ENCODE measurements at places on chromosomes 7 and 10. TPM values are rescaled to one million over a fixed set of nuclear protein-coding genes. Genes with fewer than 3 reads are reported as not detected.

Gene XRCC2
- total RNA-seq, result not detected

DNA sequence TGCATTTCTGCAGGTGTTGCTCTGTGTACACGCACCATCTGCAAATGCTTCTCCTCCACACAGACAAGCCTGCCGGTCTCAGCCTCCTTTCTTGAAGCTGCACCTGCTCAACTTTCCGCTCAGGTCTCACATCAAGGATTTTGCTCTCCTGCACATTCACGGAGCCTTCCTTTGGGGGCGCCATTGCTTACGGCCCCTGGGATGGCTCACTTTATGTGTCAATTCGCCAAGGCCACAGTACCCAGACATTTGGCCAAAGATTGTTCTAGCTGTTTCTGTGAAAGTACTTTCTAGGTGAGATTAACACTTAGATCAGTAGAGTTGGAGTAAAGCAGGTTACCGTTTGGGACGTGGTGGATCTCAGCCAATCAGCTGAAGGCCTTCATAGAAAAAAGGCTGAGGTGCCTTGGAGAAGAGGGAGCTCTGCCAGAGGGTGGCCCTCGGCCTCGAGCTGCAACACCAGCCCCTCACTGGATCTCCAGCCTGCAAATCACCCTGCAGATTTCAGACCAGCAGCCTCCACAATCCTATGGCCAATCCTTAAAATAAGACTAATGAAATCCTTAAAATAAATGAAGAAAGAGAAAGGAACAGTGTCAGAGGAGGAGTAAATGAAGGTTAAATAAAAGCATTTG is 39.9 kb upstream of the PPP2R2D start:
- H3K4me1 ChIP-seq, result no peaks in the 10 kb centered on the region
- H3K36me3 ChIP-seq, result no peaks in the 10 kb centered on the region
- no peak overlapping the region for H3K4me3 ChIP-seq
- H3K27me3 ChIP-seq, result no peaks in the 10 kb centered on the region
- DNase-seq, result no peak

- H3K27me3 ChIP-seq, result no peaks in the 10 kb centered on the region
- no peaks in the 10 kb centered on the region for H3K4me1 ChIP-seq
- DNase-seq, result no peak
- H3K4me3 ChIP-seq, result no peak overlapping the region
Observed at GRCh38 chr10:107342711-107343110, 178.2 kb upstream of the SORCS1 start.

DNA sequence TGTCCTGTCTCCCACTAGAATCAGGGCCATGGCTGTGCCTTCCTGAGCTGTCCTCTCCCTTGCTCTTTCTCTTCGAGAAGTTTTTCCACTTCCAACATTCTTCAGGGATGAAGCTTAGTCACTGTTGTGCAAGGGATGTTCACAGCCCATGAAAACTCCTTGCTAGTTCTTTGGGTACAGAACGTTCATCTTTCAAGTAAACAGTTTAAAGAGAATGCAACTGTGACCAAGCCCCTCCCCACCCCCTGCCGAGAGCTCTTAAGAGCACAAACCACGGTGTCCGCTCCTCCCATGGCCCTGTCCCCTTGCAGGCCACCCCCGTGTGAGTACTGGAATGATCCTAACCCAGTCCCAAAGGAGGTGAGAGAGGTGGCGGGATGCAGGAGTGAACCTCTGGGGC is 161.1 kb upstream of the RHEB start:
- H3K27ac ChIP-seq, result peak overlapping the region; percentile 64
- H3K4me1 ChIP-seq, result no peaks in the 10 kb centered on the region
- peak; percentile 47 for DNase-seq
- no peak overlapping the region for H3K4me3 ChIP-seq
- no peaks in the 10 kb centered on the region for H3K36me3 ChIP-seq
